ENCODE measurements at places on chromosomes 2 and 18.

GRCh38 chr2:100381240-100381639 is 36.2 kb downstream of the CHST10 start:
- peak; percentile 85 for DNase-seq

GRCh38 chr2:30934066-30934465 is 126.8 kb upstream of the CAPN13 start:
- no peak for DNase-seq

- DNase-seq, result no peak
These were observed 222.9 kb downstream of the HNMT start for GRCh38 chr2:138187221-138187620.

- no peak for DNase-seq
These were observed 37.1 kb upstream of the TNFRSF11A start for GRCh38 chr18:62287781-62288664.

GRCh38 chr2:191846515-191847476 is at the start of gene CAVIN2:
TSS of gene CAVIN2 (minus strand) at chr2:191847088. CDS start at chr2:191846925, 163 bp downstream.
- no peak for DNase-seq

DNA sequence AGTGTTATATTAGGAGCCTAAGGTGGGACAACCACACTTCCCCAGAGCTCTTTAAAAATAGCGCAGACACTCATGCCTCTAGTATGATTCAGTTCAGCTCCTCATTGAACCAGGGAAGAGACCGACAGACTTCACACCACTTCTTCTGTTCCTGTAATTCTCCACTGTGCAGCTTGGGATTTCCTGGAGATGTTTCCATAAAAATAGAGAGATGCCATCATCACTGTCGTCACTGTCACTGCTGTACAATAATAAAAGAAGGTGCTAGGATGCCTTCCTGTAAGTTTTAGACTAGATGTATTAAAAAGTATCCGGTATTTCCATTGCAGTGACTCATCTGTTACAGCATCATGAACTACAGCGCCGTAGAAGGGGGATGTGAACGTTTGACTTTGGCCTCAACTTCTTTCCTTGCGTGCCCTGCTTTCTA is 110.9 kb downstream of the FAM210A start:
- DNase-seq, result no peak

- DNase-seq, result no peak
These were observed 55.5 kb downstream of the NCK2 start for GRCh38 chr2:105800036-105800713.

GRCh38 chr2:176455816-176456291 is 186.6 kb downstream of the MTX2 start:
- no peak for DNase-seq

GRCh38 chr18:26424428-26425147 is 123.8 kb downstream of the KCTD1 start:
- no peak for DNase-seq

- no peak for DNase-seq
These were observed 34.5 kb downstream of the KLHL29 start for GRCh38 chr2:23419171-23420090.

GRCh38 chr2:174013315-174013751 is 48.2 kb upstream of the SP3 start:
- DNase-seq, result no peak

GRCh38 chr2:238497610-238498005 is 70.9 kb downstream of the ASB1 start:
- DNase-seq, result no peak

DNA sequence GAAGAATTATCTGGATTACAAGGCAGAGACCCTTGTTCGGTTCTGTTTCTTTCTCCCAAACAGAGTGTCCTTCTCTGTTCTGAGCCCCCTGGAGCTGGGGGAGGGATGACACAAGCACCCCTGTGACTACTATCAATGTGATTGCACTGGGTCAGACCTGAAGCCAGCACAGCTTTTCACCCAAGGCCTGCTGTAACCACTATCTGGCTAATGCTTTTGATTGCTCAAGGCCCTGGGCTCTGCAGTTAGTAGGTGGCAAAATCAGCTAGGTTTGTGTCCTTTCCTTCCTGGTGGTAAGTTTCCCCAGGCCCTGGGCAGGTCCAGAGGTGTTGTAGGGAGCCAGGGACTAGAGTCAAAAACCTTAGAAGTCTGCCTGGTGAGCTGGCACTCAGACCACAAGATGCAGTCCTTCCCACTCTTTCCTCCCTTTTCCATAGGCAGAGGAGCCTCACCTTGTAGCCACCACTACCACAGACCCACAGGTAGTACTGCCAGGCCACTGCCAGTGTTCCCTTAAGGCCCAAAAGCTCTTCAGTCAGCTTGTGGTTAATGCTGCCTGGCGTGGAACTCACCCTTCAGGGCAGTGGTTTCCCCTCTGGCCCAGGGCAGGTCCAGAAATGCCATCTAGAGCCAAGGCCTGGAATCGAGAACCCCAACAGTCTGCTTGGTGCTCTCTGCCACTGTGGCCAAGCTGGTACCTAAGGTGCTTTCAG is 83.0 kb downstream of the FAM117B start:
- DNase-seq, result no peak

- no peak for DNase-seq
These were observed 165.2 kb downstream of the DYSF start for GRCh38 chr2:71618327-71619113.

DNA sequence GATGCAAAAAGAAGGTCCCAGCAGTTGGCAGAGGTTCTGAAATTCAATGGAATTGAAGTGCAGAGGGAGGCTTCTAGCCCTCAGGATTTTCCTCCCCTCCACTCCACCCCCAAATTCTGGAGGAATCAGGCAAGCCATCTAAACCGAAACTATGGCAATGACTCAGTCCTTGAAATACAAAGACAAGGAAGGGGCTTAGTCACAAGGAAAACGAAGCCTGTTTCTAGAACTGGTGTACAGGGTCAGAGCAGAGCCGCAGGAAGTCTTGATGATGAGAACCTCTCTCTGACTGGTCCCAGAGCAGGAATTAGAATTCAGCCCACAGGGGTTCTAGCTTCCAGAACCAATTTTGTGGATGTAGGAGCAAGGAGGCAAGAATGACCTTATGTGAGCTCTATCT is 111.7 kb upstream of the SCN1A start:
- DNase-seq, result no peak

- no peak for DNase-seq
These were observed 431.1 kb upstream of the ZEB2 start for GRCh38 chr2:144950899-144951560.

GRCh38 chr2:191833356-191833755 is 13.5 kb downstream of the CAVIN2 start:
- DNase-seq, result no peak

DNA sequence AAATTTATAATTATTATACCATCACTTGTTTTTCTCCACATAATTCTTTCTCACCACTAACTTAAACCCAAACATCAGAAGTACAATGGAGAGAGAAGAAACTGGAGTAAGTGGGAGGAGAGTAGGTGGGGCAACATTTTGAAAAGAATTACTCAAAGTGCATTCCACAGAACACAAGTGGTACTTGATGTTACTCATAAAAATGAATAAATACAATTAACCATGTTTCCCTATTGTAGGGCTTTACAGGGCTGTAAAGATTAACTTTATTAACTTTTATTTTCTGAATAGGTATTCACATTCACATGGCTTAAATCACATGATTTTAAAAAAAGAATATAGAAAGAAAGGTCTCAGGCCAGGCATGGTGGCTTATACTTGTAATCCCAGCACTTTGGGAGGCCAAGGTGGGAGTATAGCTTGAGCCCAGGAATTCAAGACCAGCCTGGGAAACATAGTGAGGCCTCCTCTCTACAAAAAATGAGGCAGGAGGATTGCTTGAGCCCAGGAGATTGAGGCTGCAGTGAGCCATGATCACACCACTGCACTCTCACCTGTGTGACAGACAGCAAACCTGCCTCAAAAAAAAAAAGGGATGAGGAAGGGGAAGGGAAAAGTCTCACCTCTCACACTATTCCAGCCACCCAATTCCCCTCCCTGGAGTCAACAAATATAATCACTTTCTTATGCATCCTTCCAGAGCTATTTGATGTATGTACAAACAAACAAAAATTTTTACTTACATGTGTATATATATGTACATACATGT is 47.1 kb downstream of the KCNG3 start:
- no peak for DNase-seq

GRCh38 chr2:76599732-76600368 is 889.1 kb upstream of the GCFC2 start:
- peak; percentile 69 for DNase-seq
